BE2C (cell line): ENCODE measurements at places on chromosomes 4 and X.
A peak's percentile ranks its signal among the peaks of the same experiment; 100 is the strongest.

GRCh38 chrX:28135378-28136047 lies 154.3 kb upstream of the DCAF8L1 start:
- DNase-seq, result no peak

- no peak for DNase-seq
Observed at GRCh38 chrX:153714256-153714655, 9.9 kb downstream of the BCAP31 start.

- no peak for DNase-seq
Observed at GRCh38 chr4:152189451-152190179, 346.3 kb downstream of the FBXW7 start.

DNA sequence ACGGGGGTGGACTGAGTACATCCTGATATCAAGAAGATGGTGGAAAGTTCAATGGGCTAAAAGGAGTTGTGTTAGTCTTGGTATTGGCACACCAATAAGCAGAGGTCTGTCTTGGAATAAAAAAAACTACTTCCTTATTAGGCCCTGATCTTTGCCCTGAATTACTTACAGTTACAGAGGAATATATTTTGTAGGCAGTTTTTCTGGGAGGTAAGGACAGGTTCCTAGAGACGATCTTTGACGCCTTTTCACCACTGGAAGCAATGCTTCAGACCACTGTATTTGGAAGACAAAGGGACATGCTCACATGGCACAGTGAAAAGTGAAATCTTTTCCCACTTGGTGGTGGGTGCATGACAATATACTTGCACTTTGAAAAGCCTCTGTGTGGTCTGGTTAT lies 618 bp upstream of the XK start:
- DNase-seq, result no peak

- no peak for DNase-seq
Observed at GRCh38 chr4:27020203-27020602, 159.6 kb downstream of the STIM2 start.

DNA sequence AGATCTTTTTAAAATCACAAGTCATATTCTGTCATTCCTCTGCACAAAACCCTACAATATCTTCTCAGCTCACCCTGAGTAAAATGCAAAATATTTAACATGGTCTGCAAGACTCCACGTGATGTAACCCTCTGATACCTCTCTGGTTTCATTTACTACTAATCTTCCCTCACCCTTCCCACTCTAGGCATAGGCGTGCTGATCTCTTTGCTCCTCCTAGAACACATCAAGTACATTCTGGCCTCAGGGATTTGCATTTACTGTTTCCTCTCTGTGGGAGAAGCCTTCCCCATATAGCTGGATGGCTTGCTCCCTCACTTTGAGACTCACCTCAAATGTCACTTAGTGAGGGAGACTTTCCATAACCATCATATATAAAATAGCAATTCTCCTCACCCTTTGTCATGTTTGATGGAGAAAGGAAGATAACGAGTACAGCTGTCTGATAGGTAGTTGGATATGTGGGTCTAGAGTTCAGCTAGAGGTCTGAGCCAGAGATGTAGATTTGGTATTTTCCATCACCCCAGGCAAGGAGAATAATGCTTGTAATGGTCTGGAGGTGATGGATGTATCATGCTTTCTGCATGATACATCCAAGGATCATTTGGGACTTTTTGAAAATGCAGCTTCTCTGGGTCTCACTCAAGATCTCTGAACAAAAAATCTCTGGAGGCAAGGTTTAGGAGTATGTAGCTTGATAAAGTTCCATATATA lies 123.9 kb upstream of the VAMP7 start:
- no peak for DNase-seq

- no peak for DNase-seq
Observed at GRCh38 chrX:22325096-22325495, 52.4 kb downstream of the CBLL2 start.

- no peak for DNase-seq
Observed at GRCh38 chr4:65502131-65502701, 168.1 kb downstream of the EPHA5 start.

GRCh38 chr4:76752861-76753501 lies 145.0 kb downstream of the SOWAHB start:
- peak; percentile 48 for DNase-seq

GRCh38 chr4:48222491-48222890 lies 47.1 kb downstream of the TEC start:
- no peak for DNase-seq

GRCh38 chr4:141009931-141010330 lies 123.3 kb downstream of the RNF150 start:
- no peak for DNase-seq

GRCh38 chr4:45668128-45668527 lies 455.7 kb downstream of the GABRG1 start:
- no peak for DNase-seq

DNA sequence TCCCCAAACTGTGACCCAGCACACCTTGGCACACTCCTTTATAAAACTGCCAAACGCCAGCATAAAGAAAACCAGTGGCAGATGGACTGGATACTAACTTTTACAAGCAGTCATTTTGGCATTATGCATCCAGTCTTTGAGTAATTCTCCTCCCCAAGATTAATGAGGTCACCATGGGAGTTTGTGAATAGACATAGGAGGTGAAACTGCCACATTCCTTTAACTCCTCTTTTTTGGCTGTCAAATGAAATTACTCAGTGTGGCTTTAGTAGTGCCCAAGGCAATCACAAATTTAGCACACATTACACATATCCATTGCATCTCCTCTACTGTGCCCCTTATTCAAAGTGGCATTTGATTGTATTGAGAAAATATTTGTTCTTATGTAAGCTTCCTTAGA lies 315.3 kb upstream of the FGF13 start:
- no peak for DNase-seq

DNA sequence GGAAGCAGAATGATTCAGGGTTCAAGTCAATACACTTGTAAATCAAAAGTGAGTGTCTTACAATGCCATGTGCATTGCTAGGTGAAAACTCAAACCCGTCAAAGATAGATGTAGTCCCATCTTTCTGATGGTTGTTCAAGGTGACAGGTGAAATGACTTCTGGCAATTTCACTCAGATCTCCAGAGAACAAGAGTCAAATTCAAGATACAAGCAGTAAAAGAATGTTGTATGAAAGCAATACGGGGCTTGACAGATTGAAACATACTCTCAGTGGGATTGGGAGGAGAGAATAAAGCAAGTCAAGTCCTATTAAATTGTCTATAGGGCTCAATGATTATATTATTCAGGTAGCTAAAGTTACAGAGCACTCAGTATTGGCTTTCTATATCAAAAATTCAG lies 105.1 kb upstream of the ANXA10 start:
- DNase-seq, result no peak

DNA sequence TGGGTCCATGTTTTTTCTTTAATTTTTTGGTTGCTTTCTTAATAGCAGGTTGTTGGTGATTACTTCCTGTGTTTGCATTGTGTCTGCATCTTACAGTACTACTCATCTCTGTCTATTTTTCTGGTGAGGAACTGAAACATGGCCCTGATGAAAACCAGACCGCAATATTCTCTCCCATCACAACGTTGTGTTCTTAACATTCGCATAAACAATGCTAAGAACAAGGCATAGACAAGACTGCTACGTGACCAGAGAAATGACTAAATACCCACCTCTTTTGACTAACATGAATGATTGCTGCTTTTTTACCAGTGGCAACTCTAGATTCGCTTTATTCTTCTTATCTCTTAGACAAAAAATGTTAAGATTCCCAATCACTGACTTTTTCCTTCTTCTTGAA lies 179.1 kb downstream of the GC start:
- DNase-seq, result no peak

DNA sequence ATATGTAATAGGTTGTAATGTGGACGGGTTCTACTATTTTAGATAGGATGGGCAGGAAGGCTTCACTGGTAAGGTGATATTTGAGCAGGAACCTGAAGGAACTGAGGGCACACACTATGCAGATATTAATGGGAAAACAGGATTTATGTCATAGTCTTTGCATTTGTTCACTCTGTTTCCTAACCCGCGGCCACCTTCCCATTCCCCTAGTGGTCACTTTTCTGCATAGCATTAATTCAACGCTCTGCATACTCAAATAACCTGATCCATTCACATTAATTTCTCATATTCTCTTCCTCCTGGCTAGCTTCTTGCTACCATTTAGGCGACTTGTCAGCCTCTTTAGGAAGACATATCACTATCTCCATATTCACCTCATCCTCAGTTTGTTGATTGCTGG lies 61.5 kb downstream of the GSPT2 start:
- no peak for DNase-seq

DNA sequence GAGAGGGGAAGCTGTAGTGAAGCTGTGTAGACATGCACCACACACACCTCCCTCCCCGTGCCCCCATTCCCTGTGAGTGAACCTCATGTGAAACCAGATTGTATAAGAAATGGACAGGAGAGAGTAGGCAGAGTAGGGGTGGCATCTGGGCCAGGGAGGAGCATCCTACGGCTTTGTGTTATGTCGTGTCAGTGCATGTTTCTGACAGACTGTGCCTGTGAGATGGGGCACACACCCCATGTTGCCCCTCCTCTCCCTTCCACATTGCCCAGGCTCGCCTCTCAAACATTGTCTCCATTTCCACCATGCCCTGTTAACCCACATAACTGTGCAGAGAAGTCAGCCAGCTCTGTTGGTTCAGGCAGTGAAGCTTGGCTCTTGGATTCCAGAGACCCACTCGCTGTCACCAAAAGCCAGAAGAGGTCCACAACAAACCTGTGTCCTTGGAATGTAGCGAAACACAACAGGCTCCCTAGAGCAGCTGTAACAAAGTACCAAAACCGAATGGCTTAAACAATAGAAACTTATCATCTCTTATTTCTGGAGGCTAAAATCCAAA lies 56.1 kb downstream of the SLC9A6 start:
- DNase-seq, result no peak

GRCh38 chrX:2490634-2491033 lies 10.1 kb downstream of the DHRSX start:
- DNase-seq, result no peak

- no peak for DNase-seq
Observed at GRCh38 chr4:148110169-148110568, 332.0 kb downstream of the NR3C2 start.

- DNase-seq, result no peak
Observed at GRCh38 chr4:36177946-36178345, 66.4 kb downstream of the ARAP2 start.

GRCh38 chr4:81724925-81725329 lies 253.2 kb upstream of the RASGEF1B start:
- no peak for DNase-seq

DNA sequence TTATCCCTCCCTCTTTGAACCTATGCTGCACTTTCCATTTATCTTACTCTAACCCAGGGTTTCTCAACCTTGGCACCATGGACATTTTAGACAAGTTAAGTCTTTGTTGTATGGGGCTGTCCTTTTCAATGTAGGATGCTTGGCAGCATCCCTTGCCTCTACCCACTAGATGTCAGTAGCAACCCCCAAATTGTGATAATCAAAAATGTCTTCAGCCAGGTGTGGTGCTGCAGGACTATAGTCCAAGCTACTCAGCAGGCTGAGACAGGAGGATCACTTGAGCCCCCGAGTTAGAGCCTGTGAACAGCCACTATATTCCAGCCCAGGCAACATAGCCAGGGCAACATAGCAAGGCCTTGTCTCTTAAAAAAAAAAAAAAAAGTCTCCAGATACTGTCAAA lies 7.0 kb downstream of the LRCH2 start:
- peak; percentile 21 for DNase-seq

DNA sequence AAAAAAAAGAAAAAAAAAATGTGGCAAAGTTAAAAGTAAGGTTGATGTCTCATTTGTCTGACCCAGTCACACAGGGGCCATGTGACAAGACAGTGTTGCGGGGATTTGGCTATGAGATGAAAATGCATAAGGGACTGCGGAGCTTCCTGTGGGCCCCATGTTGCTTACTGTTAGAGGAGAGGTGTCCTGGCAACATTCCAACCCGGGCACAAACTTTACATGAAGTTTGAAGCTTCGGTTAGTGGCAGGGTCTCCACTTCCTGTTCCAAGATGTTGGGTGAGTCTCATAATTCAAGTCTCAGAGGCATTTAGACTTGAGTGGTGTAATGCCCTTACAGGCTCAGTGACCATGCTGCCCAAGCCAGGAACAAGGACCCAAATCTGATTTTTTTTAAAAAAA lies 111.3 kb downstream of the MAML3 start:
- DNase-seq, result no peak

GRCh38 chr4:112196461-112196860 lies 35.1 kb upstream of the AP1AR start:
- no peak for DNase-seq

DNA sequence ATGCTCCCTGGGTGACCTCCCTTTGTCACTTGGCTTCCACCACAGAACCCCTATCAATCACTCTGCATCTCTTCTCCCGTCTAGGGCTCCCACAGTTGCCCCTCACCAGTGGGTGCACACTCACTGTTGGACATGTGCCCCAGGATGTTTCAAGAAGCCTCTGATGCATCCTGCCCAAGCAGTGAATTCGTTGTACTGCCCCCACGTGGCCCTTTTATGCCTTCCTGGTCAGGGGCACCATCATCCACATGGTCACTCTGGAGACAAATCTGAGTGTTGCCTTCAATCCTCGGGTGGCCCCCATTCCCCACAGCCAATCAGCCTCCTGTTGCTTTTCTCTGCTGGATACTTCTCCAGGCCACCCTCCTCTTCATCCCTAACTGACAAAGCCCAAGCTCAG lies 12.2 kb downstream of the ITIH6 start:
- DNase-seq, result peak; percentile 44

DNA sequence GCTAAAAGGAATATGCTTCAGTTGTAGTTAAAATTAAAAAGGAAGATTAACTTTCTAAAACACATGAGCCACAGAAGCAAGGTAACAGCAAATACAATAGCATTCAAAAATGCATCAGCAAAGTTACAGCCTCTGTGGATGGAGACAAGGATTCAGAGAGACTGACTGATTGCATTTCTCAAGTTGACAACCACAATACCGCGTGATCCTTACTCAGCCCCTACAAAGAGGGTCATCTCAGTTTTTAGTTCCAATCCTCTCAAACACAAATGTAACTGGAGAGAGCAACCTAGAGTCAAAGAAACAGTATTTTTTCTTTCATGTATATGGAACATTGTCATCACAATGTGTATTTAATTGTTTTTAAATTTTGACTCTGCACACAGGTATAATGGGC lies 14.2 kb upstream of the C1QTNF7 start:
- DNase-seq, result no peak

DNA sequence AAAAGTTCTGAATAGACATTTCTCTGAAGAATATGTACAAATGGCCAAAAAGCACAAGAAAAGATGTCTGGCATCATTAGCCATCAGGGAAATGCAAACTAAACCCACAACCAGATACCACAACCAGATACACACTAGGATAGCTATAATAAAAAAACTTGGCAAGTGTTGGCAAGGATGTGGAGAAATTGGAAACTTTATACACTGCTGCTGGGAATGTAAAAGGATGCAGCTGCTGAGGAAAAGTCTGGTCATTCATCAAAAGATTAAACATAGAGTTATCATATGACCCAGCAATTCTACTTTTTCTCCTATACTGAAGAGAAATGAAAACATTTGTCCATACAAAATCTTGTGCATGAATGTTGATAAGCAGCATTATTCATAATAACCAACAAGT lies 92.3 kb downstream of the UCHL1 start:
- no peak for DNase-seq

GRCh38 chr4:112674376-112674775 lies 37.4 kb downstream of the LARP7 start:
- DNase-seq, result no peak

- DNase-seq, result no peak
Observed at GRCh38 chr4:141467225-141467624, 169.2 kb upstream of the IL15 start.
